ENCODE measurements at places on chromosomes 16 and 17.

- no peaks in the 10 kb centered on the region for H3K27me3 ChIP-seq
- no peak overlapping the region for H3K27ac ChIP-seq
- no peaks in the 10 kb centered on the region for H3K4me1 ChIP-seq
- peaks cover 71% of the 10 kb centered on the region for H3K36me3 ChIP-seq
- H3K4me3 ChIP-seq = no peak overlapping the region
These were observed 24.3 kb downstream of the CDK12 start for GRCh38 chr17:39485555-39485954.

GRCh38 chr17:77475016-77475976 is 334.5 kb downstream of the SEC14L1 start:
- peak overlapping the region; percentile 93 for H3K27ac ChIP-seq
- H3K4me1 ChIP-seq = peaks cover 82% of the 10 kb centered on the region
- peaks cover 54% of the 10 kb centered on the region for H3K36me3 ChIP-seq

DNA sequence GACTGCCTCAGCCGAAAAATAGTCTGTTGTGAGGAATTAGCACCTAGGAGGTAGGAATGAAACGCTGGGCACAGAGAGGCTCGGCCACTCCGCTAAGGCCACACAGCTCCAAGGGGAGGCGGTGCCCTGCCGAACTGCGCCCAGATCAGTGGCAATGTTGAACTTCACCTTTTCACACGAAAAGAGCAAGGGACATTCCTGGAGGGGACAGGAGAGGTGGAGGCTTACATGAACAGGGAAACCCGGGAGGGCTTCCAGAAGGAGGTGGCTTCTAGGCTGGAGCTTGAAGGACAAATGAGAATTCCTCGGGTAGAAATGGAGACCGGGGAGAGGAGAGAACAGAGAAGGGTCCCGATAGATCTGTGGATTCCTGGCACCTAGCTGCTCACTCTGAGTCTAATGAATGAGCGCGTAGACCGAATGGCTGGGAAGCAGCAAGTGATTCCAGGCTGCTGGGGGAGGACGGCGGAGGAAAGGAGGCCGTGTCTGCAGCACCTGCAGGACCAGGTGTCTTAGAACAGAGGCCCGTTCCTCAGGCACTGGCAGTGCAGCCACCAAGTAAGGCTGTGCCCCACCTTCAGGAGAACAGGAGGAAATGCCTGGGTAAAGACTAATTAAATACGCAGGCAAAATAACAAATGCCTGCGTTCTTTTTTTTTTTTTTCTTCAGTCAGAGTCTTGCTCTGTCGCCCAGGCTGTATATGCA is 722 bp upstream of the SLC38A10 start:
- H3K4me1 ChIP-seq = peaks cover 27% of the 10 kb centered on the region
- H3K27ac ChIP-seq = peak overlapping the region; percentile 98
- peaks cover 24% of the 10 kb centered on the region for H3K36me3 ChIP-seq
- H3K4me3 ChIP-seq = peak overlapping the region; percentile 95
- DNase-seq = peak; percentile 37

DNA sequence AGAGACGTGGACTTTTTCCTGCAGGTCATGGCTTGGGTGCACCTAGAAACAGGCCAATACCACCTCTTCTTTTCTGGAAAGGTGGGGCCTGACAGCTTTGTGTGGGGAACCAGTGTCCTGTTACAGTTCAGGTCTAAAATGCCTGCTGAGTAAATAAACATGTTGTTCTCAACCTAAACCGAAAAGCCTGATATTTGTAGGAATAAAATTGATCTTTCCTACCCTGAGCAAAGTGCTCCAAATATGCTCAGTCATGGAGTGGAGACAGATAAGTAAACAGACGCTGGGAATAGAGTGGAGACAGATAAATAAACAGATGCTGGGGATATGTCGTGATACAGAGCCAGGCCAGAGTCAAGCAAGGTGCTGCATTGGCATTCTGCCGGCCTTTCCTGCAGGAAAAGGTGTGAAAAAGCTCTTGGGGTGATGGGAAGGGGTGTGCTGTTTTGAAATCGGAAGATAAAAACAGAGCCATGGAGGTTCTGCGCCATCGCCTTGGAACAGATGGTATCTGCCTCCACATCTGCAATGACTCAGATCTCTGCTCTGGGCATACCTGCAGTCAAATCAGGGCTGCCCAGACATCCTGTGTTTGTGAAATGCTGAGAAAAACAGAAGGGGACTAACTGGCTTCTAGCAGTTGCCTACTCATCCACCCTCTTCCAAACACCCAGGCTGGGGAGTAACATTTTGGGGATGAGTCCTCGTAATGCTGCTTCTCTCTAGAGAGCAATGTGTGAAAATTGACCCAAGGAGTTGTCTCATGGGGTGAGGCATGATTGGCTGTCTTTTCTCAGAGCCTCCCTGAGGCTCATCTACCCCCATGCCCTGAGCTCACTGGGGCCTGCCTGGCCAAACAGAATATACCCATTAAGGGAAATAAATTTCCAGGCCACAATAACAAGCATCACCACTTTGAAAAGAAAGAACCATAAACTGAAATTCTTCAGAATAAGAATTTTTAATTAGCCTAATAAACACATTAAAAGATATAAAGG is 16.8 kb upstream of the TRPV2 start:
- H3K27me3 ChIP-seq = peaks cover 12% of the 10 kb centered on the region
- peaks cover 2% of the 10 kb centered on the region for H3K36me3 ChIP-seq
- H3K4me3 ChIP-seq = no peak overlapping the region
- no peaks in the 10 kb centered on the region for H3K4me1 ChIP-seq
- no peak for DNase-seq
- no peak overlapping the region for H3K27ac ChIP-seq

GRCh38 chr16:89651584-89651983 is 5.9 kb downstream of the CHMP1A start:
- no peak overlapping the region for H3K4me3 ChIP-seq
- no peaks in the 10 kb centered on the region for H3K27me3 ChIP-seq
- no peak for DNase-seq
- H3K4me1 ChIP-seq = peaks cover 14% of the 10 kb centered on the region
- no peak overlapping the region for H3K27ac ChIP-seq

GRCh38 chr17:5234645-5235576 is at the start of gene SCIMP:
Gene SCIMP, minus strand, starts transcription at chr17:5234860. Its CDS starts 105 bp downstream, at chr17:5234755.
- no peak within 1 kb of the TSS for H3K4me3 ChIP-seq
- DNase-seq = no peak
